ENCODE measurements at places on chromosomes 1 and 21.

DNA sequence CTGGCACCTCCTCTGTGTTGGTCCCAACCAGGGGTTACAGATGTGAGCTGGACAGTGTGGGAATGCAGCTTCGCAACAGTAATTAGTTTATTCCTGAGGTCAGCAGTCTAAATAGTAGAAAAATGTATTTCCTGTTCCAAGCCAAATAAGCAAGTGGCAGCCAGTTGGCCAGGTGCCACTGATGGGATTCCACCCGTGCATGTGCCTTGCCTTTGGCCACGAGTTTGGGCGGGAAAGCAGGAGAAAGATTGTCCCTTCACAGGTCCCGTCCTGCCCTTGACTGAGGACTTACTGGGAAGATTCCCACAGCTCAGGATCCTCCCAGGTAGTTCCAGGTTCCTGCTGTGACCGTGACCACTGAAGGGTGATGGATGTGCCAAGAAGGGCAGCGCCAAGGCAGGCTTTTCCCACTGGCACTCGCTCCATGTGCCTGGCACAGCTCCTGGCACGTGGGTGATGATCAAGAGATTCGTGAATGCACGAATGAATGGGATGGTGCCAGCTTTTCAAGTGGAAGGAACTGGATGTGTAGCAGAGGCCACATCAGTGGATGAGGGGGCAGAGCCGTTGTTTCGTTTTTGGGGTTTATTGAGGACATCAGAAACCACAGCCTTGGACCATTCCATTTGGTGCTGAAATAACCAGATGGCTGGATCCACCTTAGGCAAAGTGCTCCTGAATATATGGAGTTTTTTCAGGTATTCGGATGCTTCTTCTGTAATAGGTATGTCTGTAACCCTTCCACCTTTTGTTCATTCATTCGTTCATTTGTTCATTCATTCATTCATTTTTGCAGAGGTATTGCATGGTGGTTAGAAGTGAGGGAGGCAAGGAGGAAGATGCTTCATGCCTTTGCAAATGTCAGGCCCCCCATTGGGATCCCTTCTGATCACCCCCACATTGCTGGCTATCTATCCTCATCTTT is 62.4 kb upstream of the WNT4 start:
- no peak for DNase-seq

DNA sequence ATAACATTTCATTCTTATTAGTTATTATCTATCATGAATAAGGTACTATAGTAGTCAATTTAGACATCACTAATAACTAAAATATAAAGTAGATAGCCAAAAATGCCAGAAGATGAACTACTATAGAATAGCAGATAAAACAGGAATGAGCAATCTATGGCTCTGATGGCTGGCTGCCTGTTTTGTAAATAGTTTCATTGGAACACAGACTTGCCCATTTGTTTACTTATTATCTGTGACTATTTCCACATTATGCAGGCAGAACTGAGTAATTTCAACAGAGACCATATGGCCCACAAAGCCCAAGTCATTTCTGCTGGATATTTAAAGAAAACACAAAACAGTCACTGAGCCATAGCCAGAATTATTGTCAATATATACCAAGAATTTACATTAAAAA is 222.1 kb downstream of the COL24A1 start:
- no peak for DNase-seq

DNA sequence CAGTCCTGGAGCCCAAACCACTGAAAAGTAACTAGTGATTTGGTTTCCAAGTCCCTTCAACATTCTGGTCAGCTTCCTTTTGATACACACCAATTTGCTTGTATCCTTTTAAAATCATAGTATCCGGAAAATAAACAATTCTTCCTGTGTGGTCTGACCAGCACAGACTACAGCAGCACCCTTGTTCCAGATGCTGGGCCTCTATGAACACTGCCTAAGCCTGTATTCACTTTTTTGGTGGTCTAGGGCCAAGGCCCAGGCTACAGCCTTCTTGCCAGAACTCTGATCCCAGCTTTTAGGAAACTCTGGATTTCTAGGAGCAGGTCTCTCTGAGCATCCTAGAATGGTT is 801 bp upstream of the DDAH1 start:
- no peak for DNase-seq

DNA sequence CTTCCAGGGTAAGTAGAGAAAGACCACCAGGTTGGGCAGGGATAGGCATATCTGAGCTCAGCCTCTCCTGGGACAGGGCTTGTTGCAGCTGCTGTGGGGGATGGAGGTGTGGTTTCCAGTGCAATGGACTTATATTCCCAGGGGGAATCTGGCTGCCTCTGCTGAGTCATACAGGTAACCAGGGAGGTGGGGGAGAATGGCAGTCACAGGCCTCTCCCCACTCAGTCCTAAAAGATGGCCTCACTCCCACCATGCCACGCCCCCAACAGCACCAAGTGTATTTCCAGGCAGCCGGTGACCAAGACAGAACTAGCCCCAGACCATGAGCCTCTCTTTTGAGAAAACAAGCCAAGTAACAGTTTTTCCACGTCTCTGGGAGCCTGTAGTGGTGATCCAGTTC is 1240.7 kb downstream of the BRINP3 start:
- no peak for DNase-seq

- DNase-seq: no peak
Observed at GRCh38 chr1:152998476-152998875, 3.1 kb upstream of the SPRR3 start.

- no peak for DNase-seq
Observed at GRCh38 chr1:206804156-206804737, 32.0 kb upstream of the IL10 start.

- no peak for DNase-seq
Observed at GRCh38 chr1:16006010-16006409, 2.0 kb downstream of the SRARP start.
